ENCODE measurements at places on chromosomes 3 and 15.

- DNase-seq = no peak
These were observed 30.8 kb downstream of the ARHGEF26 start for GRCh38 chr3:154151969-154152368.

- DNase-seq = no peak
These were observed 18.8 kb downstream of the MAGI1 start for GRCh38 chr3:66019896-66020295.

DNA sequence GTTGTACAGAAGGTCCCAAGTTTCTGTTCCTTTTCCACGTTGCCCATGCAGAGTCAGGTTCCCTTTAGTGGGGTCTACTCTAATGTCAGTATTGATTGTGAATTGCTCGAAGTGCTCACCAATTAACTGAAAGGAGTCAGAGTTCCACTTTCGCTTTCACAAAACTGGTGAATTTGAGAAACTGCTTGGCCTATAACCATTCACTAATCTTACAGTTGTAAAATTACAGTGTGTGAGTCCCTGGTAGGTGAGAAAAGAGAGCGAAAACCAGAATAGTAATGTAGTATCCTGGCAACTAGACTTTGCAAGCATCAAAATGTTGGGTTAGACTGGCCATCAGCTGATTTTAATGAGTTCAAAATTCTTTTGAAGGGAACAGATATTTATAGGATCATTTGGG lies 237.5 kb upstream of the CHRM5 start:
- no peak for DNase-seq

DNA sequence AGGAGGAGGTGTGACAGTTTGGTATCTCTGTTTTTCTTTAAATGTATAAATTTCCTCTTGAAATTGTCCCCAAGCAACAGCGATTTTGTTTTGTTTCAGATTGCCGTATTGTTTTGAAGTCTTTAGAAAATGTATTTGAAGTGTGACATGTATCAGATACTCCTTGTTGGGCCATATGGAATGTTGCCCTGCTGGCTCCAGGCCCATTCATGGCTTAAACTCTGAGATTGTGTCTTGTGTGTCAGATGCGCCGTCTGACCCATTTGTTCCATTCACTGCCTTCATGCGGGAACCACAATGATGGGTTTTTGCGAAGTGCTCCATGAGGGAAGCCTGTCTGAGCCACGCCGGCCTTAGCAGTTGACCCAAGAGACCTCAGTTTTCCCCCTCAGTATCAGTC lies 75.2 kb upstream of the ADAMTSL3 start:
- no peak for DNase-seq

- no peak for DNase-seq
These were observed 9.1 kb downstream of the EOMES start for GRCh38 chr3:27713078-27713423.

DNA sequence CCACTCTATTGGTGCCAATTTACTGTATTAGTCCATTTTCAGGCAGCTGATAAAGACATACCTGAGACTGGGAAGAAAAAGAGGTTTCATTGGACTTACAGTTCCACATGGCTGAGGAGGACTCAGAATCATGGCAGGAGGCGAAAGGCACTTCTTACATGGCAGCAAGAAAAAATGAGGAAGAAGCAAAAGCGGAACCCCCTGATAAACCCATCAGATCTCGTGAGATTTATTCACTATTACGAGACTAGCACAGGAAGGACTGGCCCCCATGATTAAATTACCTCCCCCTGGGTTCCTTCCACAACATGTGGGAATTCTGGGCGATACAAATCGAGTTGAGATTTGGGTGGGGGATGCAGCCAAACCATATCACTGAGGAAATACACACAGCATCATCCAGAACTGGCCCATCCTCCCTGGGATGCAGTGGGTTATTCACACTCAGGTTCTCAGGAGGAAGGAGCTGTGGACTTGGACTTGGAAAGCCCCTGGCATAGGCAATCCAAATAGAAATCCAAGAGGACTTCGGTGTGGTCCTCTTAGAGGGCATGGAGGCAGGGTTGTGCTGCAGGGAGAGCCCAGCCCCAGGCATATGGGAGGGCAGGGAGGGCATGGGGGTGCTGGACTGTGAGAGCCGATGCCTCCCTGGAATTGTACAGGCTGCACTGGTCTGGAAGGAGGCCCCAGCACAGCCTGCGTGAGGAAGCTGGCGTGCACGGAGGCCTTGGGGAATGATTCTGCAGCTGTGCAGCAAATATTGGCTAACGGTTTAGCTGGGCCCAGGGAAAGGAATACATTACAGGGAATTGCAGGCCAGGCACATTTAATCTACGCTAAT lies 62.9 kb downstream of the EFCAB12 start:
- peak; percentile 70 for DNase-seq
